ENCODE measurements at places on chromosomes 5 and 9. TPM values are rescaled to one million over a fixed set of nuclear protein-coding genes. Genes with fewer than 3 reads are reported as not detected.

The C1QTNF2 gene
- total RNA-seq: 27.8 TPM

The PRR7 gene
- total RNA-seq: 0.72 TPM

The SNX30 gene
- total RNA-seq: 20.8 TPM

The PLPPR1 gene
- 0.92 TPM for total RNA-seq

The FGD3 gene
- total RNA-seq: 7.1 TPM

The GAS1 gene
- 142 TPM for total RNA-seq

The SURF6 gene
- total RNA-seq: 18.9 TPM

The NOL6 gene
- total RNA-seq: 19.7 TPM

The IL5 gene
- not detected for total RNA-seq

The MAMDC2 gene
- total RNA-seq: 21.5 TPM

The SEMA5A gene
- 40.3 TPM for total RNA-seq

The PRR16 gene
- total RNA-seq: 5.2 TPM

The BTNL3 gene
- not detected for total RNA-seq

The CDX1 gene
- total RNA-seq: 0.31 TPM

The PDE6A gene
- 0.31 TPM for total RNA-seq

The ROPN1L gene
- 0.41 TPM for total RNA-seq

The COL27A1 gene
- total RNA-seq: 21.6 TPM

The PCDHGB4 gene
- total RNA-seq: 5.9 TPM

The BOD1 gene
- total RNA-seq: 54.6 TPM

The ZBTB6 gene
- 19.2 TPM for total RNA-seq

The ARL14EPL gene
- total RNA-seq: not detected

The PCDHGB1 gene
- 3.7 TPM for total RNA-seq

The SAP30L gene
- total RNA-seq: 25.8 TPM

The GARIN3 gene
- not detected for total RNA-seq
